ENCODE measurements at places on chromosomes 1 and 21.
A peak's percentile ranks its signal among the peaks of the same experiment; 100 is the strongest.

DNA sequence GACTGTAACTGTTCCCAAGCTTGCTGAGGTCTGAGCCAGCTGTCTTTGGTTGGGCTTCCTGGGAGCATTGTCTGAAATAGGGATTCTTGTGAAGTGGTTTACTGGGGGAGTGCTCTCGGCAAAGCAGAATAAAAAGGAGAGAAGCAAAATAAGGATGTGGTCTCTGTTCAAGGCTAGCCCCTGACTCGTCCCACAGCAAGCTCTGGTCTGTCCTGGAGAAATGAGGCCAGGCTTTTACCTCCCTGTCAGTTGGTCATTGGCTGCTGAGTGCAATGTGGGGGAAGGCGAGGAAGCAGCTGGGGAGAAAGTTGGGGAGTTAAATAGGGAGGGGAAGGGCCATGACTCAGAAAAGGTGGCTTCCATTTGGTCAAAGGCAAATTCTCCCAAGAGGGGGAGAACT, 303.9 kb upstream of the DUSP10 start:
- no peak for DNase-seq

DNA sequence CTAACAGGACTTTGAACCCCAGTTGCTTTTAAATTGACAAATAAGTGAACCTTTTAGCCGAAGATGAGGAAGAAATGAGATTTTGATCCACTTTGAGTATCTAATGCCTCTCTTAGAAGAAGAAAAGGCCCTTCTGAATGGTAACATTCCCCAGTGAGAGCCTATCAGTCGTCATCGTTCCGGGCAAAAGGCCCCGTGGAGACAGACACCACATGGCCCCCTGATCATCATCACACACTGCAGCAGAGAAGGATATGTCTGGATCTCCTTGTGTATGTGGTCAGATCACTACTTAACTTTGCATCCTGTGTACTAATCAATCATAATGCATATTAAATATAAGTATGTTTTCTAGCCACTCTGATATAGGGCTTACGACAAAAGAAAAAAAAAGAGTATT, 87.3 kb upstream of the SMYD2 start:
- DNase-seq = no peak

DNA sequence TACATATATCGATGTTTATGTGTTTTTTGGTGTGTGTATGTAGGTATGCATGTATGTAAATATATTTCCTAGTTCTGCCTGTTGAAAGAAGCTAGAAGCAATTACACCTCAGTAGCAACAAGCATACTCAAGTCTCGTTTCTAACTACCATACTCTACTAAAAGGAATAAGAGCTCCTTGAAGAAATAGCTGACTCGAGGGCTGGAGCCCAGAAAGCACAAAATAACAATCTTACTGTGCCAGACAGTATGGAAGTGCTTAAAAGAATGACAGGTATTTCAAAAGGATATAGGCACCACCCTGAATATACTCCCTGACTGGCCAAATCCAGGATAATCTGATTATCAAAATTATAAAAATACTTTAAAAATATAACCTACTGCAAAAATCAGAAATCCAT, 23.2 kb downstream of the FUBP1 start:
- DNase-seq = no peak

DNA sequence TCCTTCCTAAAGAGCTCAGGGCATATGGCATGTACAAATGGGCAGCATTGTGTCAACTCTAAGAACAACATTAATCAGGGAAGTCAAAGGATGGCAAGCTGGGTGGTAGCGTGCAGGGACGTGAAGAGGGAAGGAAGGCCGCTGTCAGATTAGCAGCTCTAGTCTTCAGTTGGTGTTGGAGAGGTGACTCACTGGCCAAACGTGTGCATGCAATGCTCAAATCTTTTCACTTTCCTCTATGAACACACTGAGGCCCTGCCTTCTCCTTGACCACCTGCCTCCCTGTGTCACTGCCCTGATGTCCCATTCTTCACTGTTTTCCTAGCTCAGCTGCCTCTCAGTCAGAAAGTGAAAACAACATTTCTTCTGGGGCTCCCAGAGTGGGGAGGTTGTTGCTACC, 5.9 kb upstream of the PIGR start:
- DNase-seq = no peak

- no peak for DNase-seq
Measured at GRCh38 chr1:228841632-228842031, 106.4 kb downstream of the RHOU start.

- DNase-seq = peak; percentile 79
Measured at GRCh38 chr1:76075877-76076276, 1.3 kb downstream of the ST6GALNAC3 start.

DNA sequence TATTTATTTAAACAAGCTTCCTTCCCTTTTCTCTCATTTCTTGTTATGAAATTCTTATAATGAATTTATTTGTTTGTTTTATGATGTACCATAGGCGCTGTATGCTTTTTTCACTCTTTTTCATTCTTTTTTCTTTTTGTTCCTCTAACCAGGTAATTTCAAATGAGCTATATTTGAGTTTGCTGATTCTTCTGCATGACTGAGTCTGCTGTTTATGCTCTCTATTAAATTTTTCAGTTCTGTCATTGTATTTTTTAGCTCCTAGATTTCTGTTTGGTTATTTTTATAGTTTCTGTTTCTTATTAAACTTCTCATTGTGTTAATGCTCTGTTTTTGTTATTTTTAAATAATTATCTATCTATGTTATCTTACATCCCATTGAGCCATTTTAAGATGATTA, 232.4 kb downstream of the LHX8 start:
- DNase-seq = no peak

DNA sequence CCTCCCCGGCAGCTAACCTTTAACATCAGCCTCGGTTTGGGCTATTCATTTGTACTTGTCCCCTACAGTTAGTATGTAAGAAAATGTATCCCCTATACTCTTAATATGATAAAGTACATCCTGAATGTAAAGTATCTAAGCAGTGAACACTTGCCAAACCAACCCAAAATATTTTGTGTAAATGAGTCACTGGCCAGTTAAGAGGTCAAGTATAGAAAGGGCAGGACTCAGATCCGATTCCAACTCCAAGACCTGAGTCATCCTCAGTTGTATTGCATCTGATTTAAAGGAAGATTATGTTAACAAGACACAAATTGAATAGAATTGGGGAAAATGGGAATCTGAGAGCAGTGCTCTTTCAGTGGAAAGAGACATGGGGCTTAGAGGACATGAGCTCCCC, 84.4 kb downstream of the CD58 start:
- DNase-seq = peak; percentile 62
